Small intestine (tissue), 16 donors: ENCODE measurements at places on chromosomes 13 and 19.

GRCh38 chr19:21698215-21698614 is 69.2 kb downstream of the ZNF100 start:
- DNase-seq, result peak; percentile 1

GRCh38 chr13:40420160-40420740 is 246.2 kb downstream of the FOXO1 start:
- no peak for DNase-seq

DNA sequence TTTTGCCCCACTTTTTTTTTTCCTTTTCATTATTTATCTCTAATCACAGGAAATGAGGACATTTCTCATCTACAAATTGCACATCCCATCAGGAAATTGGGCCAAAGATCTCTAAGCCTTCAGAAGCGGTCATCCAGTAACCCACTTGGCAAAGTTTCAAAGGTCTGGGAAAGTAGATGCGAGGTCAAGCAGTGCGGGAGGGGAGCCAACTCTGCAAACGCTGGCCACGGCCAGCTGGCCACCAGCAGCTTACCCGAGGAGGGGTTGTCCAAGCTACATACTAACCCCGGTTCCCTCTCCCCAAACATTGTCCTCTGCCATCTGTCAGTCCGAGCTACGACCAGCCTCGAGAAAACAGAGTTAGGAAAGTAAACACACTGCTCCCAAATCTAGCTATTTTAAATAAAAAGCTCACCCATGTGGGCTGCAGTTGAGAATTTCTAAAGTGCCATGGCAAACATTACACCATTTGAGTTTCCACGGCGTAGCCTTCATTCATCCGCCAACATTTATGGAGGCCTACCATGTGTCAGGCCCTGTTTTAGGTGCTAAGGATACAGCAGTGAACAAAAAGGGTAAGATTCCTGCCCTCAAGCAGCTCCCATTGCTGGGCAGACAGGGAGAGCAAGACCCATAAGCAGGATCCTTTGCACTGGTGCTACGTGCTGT is 11.5 kb downstream of the FFAR2 start:
- DNase-seq, result no peak

GRCh38 chr13:65057986-65058385 is 2172.2 kb downstream of the PCDH9 start:
- peak; percentile 4 for DNase-seq

GRCh38 chr13:33617055-33617454 is 200.9 kb upstream of the RFC3 start:
- no peak for DNase-seq

GRCh38 chr13:59603646-59604045 is 560.1 kb downstream of the DIAPH3 start:
- no peak for DNase-seq

DNA sequence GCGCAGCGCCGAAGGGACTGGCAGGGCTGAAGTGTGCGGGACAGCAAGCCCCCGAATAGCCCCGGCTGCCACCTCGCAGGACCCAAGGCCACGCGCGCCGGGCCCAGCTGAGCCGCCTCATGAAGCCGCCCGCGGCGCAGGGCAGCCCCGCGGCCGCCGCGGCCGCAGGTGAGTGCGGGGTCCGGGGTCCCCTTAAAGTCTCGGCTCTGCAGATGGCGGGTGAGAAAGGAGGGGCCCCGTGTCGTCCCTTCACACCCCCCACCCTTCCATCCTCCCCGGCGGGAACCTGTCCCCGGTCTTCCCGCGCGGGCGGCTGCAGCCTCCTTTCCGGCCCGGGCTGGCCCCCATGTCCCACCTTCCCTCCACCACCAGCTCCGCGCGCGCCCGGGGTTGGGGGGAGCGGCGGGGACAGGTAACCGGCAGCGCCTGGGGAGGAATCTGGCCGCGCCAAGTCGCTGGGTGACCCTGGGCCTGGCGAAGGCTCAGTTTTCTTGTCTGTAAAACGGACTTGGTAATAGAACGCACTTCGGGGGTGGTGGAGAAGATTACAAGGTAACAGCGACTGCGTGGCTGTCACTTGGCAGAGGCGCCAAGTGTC is 338 bp downstream of the RGCC start:
- no peak for DNase-seq

- DNase-seq, result no peak
Observed at GRCh38 chr19:30780032-30780431, 407.8 kb downstream of the ZNF536 start.

- DNase-seq, result no peak
Observed at GRCh38 chr13:98461486-98462240, 115.2 kb downstream of the STK24 start.

DNA sequence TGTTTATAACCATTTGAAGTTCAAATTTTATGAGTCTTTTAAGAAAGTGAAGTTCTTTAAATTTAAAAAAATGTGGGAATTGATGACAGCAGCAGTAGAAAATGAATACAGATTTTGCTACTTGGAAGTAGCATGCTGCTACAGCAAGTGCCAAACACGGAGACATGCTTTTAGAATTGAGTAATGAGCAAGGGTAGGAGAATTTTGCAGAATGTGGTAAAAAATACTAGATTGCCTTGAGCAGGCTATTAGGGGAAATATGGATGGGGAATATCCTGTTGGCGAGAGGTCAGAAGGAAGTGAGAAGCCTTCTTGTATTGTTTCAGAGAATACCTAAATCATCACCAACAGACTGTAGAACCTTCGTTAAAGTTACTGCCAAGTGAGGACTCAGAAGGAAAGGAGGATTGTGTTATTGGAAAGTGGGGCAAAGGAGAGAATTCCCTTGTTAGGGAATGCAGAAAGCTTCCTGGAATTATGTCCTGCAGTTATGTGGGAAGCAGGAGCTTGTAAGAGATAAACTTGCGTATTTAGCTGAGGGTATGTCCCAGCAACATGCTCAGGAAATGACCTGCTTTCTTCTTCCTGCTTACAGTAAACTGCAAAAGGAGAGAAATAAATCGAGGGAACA is 32.4 kb upstream of the OXGR1 start:
- DNase-seq, result no peak
